ENCODE measurements at places on chromosomes 12 and 14.
A peak's percentile ranks its signal among the peaks of the same experiment; 100 is the strongest.

DNA sequence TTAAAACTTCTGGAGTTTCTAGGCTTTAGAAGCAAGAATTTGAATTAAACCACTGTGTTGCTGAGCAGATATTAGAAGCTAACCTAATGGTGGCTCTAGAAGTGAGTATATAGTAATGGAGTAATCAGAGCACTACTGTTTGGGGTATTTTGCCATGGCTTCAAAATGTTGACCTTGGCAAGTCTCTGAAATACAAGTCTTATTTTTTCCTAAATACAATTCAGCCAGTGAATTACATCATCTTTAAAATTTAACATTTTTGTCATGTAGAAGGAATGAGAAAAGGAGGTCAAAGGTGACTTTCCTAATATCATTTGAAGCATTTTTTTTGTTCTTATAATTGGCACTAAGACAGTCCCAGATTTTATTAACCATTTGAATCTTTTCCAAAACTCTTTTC, 25.2 kb downstream of the PMCH start:
- no peak for DNase-seq

DNA sequence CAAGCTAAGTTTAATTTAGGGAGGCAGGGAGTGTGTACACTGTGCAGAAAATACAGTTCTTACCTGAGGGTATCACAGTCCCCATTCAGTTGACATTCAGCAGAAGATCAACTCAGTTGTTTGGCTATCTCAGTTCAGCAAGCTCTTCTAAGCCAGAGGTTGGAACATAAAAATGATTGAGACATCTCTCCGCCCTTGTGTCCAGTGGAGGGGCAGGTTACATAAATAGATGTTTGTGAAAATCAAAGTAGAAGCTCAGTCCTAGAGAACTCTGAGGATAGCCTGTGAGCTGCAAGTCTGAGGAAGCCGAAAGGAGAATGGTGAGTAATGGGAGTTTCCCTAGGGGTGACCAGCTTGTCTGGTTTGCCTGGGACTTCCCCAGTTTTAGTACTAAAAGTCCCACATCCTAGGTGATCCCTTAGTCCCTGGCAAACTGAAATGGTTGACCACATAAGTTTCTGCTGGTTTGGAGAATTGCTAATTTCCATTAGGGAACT, 251.4 kb upstream of the ATP2B1 start:
- no peak for DNase-seq

DNA sequence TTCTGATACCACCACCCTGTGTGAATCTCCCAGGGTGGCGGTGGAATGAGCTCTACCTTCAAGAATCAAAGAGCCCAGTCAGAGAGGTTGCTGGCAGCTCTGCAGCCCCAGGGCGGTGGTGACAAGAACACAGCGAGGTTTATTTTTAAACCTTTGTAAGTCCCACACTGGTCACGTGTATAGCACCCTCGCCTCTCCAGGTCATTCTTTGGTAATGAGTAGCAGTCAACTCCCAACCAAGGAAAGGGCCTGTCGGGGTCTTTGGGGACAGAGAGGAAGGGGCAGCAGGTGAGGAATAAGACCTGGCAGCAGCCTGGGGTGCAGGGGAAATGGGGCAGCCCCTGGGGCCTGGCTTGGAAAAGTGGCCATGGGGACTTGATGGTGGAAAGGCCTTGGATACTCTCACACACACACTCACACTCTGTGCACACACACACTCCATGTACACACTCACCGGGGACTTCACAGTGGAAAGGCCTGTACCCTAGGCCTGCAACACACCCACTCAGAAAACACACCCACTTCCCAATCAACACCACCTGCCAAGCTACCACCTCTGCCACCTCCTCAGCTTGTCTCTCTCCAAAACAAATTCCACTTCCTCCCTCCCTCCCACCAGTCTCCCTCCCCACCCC, 178.6 kb downstream of the DPF3 start:
- DNase-seq = no peak

DNA sequence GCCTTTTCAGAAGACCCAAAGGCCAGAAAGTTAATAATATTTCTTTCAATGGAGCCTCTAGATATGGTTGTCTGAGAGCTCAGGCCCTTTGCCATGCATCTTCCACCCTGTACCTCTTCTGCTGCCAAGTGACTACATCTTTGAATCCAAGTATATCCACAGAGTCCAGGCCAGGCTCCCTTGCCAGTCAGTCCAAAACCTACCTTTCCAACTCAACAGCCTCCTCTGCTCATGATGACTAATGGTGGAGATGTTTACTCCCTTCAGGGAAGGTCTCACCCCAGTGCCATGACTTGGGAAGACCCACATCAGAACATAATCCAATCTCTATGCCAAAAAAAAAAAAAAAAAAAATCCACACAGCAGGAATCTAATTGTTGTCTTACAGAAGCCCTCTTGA, 20.4 kb downstream of the TTC9 start:
- no peak for DNase-seq

DNA sequence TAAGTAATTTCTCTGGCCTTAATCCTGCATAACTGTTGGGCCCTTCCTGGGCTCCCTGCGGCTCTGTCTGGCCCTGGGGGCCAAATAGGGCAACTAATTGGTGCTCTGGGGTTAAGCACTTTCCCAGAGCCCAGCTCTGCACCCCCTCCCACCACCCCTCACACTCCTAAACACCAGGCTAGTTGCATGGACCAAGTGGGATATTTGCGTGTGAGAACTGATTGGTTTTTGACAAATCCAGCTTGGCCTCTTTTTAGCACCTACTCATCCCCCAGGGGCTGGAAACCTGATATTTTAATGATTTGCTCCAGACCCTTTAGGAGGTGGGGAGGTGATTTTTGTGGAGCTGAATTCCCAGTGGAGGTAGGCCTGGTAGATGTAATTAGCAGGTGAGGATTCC, 91.9 kb downstream of the DICER1 start:
- no peak for DNase-seq

- DNase-seq = peak; percentile 37
These were observed 75.4 kb downstream of the SNAPC1 start for GRCh38 chr14:61837336-61838229.

DNA sequence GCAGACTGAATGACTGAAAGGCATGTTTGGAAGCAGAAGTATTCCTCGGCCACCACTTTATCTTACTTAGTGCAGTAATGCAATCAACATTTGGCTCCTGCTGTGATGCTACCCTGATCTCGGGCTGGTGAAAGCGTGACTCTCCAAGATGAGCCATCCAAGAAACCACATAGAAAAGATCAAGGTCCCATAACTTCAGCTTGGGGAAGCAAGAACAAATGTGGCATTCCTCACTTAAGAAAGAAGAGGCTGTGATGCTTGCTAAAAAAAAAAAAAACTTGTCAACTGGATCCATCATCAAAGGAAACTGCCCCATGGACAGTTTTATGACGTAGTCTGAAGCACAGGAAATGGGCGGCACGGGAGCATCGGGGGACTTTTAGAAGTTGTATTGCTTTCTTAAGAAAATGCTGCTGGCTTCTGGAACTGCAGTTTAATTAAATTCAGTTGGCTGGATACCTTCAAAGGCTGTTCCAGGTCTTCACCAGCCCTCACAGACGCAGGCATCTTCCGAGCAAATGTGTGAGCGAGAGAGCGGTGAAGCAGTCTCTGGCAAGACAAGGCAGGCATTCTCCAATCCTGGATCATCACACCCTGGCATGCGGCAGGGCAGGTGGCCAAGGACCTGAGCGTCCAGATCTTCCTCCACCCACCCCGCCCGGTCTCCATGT, 38.2 kb upstream of the MAP1LC3B2 start:
- DNase-seq = no peak

DNA sequence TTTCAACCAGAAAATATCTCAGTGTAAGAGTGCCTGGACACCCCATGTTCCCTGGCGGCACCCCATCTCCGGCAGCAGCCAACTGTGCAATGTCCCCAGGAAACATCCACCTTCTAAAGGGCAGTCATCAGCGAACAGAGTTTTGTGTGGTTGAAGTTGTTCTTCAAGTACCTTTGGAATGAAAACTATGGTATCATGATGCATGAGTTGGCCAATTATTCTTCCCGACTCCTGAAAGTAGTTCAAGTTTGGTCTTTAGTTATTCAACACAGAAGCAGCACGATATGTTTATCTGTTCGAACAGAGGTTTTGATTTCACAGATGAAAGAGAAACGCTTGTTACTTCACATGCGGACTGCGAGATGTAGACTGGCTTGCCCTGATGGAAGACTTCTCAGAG, 21.1 kb upstream of the TTC7B start:
- no peak for DNase-seq

GRCh38 chr14:88919502-88919901, 95.1 kb downstream of the TTC8 start:
- no peak for DNase-seq

GRCh38 chr14:68223631-68224030, 404.1 kb downstream of the RAD51B start:
- DNase-seq = no peak

DNA sequence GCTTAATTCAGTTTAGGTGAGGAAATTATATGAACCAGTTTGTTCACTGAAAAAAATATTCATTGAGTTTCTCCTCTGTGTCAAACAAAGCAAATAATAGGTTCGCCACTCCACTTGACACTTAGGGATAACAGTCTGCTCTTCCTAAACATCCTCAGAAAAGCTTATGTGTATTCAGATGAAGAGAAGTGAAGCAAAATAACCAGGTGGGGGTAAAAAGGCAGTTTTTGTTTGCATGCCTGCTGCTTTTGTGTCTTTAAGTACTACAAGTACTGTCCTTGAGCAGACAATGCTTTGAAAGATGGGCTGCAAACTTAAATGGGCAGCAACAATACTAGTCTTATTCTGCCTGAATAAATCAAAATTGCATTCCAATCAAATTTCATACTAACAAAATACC, 910.7 kb upstream of the MDGA2 start:
- DNase-seq = no peak

DNA sequence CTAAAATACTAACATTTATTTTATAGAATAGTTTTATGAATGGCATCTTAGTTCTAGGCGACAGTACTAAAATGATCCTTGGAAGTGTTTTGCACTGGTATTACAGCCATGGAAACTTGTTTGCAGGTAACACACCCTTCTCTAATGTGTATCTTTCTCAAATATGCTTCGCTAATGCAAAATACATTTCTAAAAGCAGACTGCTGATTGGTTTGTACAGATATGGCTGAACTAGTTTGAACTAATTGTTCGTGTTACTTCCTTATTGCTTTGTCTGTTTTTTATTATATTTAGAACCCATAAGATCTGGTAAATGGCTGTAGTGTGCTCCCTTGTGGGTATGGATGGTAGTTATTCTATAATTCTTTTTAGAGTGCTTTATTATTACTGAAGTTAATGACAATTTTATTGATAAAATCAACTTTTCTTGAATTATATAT, 53.0 kb downstream of the ATF7IP start:
- no peak for DNase-seq

- DNase-seq = no peak
These were observed 4.9 kb downstream of the CERS5 start for GRCh38 chr12:50162230-50162629.

All from stimulated activated CD8-positive, alpha-beta memory T cell treated with anti-CD3 and anti-CD28 coated beads, Interleukin-7, amount 100 ng/mL, for 1 hour (primary cell).